Liver (tissue), 10 donors: ENCODE measurements at places on chromosomes 1 and 21.
A peak's percentile ranks its signal among the peaks of the same experiment; 100 is the strongest.

GRCh38 chr1:50172299-50172698, 63.6 kb downstream of the ELAVL4 start:
- no peaks in the 10 kb centered on the region for H3K36me3 ChIP-seq
- H3K4me1 ChIP-seq: peaks cover 2% of the 10 kb centered on the region
- DNase-seq: no peak

- no peaks in the 10 kb centered on the region for H3K27me3 ChIP-seq
- H3K4me1 ChIP-seq: no peaks in the 10 kb centered on the region
- H3K27ac ChIP-seq: no peak overlapping the region
- DNase-seq: no peak
These were observed 126.9 kb upstream of the C1orf174 start for GRCh38 chr1:4027008-4027407.

GRCh38 chr1:240917976-240918375, 306.0 kb upstream of the GREM2 start:
- H3K4me1 ChIP-seq: no peaks in the 10 kb centered on the region
- no peaks in the 10 kb centered on the region for H3K36me3 ChIP-seq
- H3K27ac ChIP-seq: no peak overlapping the region
- H3K27me3 ChIP-seq: no peaks in the 10 kb centered on the region
- H3K4me3 ChIP-seq: no peak overlapping the region

DNA sequence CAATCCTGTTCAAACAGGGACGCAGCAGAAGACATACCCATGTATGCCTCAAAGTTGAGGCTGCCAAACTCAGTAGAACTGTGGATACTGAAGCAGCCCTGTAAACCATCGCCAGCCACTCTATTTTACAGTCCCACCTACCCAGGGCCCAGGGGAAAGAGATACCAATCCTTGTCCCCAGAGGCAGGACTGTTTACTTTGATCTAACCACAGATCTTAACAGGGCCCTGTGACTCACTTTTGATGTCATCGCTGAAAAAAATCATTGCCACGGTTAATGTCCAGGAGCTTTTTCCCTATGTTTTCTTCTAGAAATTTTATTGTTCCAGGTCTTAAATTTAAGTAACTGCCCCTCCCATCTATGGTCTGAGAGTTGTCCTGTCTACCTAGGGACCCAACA, 538.4 kb upstream of the NCAM2 start:
- no peaks in the 10 kb centered on the region for H3K36me3 ChIP-seq
- H3K27me3 ChIP-seq: no peaks in the 10 kb centered on the region
- no peak overlapping the region for H3K4me3 ChIP-seq

GRCh38 chr1:35577071-35577998, 4.2 kb downstream of the TFAP2E start:
- no peak for DNase-seq
- no peak overlapping the region for H3K27ac ChIP-seq
- peaks cover 19% of the 10 kb centered on the region for H3K4me1 ChIP-seq
- peaks cover 4% of the 10 kb centered on the region for H3K27me3 ChIP-seq

DNA sequence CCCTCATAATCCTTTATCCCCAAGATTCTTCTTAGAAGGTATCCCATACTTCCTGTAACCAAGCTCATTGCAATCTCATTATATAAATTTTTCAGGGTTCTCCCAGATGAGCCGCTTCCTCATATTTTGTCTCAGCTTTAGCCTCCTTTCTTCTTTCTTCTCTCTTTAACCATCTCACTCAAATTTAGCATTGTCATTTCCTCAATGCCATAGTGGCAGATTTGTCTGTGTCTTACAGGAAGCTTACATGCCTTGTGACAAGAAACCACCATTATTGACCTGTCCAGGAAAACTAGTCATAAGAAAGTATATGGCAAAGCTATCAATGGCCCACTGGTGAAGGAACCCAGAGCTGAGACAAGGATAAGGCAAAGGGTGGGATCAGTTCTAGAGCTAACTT, 6.0 kb upstream of the FCRL2 start:
- H3K36me3 ChIP-seq: no peaks in the 10 kb centered on the region
- no peak overlapping the region for H3K4me3 ChIP-seq
- no peaks in the 10 kb centered on the region for H3K27me3 ChIP-seq
- DNase-seq: no peak
- H3K27ac ChIP-seq: no peak overlapping the region

DNA sequence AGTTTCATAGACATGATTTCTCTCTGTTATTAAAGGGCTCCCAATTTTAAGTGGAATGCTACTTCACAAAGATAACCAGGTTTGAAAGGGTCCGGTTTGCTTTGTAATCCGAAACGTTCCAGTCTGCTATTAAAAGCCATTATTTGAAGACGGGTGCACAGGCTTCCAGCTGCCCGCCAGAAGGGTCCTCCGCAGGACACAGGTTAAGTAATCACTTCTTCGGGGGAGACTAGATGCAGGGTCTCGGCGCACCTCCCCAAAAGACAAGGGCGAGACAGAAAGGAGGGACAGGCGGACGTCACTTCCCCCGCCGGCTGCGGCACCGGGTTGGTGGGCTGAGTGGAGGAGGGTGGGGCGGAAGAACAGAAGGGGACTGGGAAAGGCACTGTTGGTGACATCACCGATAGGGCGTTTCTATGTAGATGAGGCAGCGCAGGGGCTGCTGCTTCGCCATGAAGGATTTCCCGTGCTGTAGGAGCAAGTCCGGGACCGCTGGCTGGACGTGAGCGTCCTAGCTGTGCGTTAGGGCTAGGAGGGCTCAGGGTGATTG, 8.9 kb downstream of the RNU1-2 start:
- peak; percentile 90 for DNase-seq
- H3K27me3 ChIP-seq: no peaks in the 10 kb centered on the region
- no peaks in the 10 kb centered on the region for H3K36me3 ChIP-seq
- peak overlapping the region; percentile 97 for H3K27ac ChIP-seq

DNA sequence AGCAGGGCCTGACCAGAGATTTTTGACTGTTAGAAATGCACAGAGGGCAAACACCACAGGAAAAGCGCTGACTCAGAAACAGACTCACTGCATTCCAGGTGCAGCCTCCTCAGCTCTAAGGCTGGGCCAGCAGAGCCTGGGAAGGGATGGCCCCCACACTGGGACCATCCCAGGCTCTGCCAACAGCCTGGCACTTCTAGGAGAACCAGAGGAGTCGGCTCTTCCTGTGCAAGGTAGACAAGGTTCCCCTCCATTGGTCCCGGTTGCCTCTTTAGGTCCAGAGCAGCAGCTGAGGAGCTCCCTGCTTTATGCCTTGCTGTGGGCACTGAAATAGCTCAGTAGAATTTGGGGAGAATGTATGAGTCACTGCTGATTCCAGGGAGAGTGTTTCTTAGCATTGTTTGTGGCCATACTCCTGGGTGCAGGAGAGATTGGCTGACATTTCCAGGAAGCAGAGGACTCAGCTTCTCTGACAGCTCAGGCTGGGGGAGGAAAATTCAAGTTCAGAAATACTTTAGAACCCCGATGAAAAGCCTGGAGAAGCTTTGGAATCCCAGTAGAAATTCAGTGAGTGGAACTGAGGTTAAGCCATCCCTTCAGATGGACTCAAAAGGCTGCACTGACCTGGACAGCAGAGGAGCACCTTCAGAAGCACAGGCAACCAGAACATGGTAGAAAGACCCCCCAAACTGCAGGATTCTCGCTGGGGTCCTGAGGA, 19.7 kb downstream of the PRAMEF1 start:
- no peaks in the 10 kb centered on the region for H3K27me3 ChIP-seq
- H3K36me3 ChIP-seq: no peaks in the 10 kb centered on the region
- H3K27ac ChIP-seq: no peak overlapping the region
- H3K4me3 ChIP-seq: no peak overlapping the region
- H3K4me1 ChIP-seq: no peaks in the 10 kb centered on the region

GRCh38 chr1:147545133-147545532, 3.8 kb downstream of the BCL9 start:
- H3K4me1 ChIP-seq: peaks cover 8% of the 10 kb centered on the region
- no peak overlapping the region for H3K27ac ChIP-seq
- H3K27me3 ChIP-seq: no peaks in the 10 kb centered on the region
- DNase-seq: no peak

DNA sequence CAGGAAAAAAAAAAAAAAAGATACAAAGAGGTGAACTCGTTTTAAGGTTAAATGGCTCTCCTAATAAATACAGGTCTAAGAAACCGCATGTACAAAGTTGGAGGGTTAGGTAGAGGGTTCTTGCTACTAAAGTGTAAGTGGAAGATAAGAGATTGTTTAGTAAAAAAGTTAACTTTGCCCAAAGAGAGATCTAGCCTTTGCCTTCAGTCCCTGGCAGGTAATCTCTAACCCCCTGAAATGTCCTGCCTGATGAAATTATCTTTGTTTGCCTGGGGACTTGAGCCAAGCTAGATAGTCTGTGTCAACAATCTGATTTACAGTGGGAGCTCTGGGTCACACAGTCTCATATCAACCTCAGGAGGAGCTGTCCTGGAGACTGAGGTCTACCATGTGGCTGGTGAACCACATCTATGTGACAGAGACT, 57.6 kb downstream of the TRIM33 start:
- peaks cover 2% of the 10 kb centered on the region for H3K36me3 ChIP-seq
- H3K4me1 ChIP-seq: peaks cover 43% of the 10 kb centered on the region
- no peak overlapping the region for H3K27ac ChIP-seq
- no peaks in the 10 kb centered on the region for H3K27me3 ChIP-seq
- no peak overlapping the region for H3K4me3 ChIP-seq
- DNase-seq: no peak

DNA sequence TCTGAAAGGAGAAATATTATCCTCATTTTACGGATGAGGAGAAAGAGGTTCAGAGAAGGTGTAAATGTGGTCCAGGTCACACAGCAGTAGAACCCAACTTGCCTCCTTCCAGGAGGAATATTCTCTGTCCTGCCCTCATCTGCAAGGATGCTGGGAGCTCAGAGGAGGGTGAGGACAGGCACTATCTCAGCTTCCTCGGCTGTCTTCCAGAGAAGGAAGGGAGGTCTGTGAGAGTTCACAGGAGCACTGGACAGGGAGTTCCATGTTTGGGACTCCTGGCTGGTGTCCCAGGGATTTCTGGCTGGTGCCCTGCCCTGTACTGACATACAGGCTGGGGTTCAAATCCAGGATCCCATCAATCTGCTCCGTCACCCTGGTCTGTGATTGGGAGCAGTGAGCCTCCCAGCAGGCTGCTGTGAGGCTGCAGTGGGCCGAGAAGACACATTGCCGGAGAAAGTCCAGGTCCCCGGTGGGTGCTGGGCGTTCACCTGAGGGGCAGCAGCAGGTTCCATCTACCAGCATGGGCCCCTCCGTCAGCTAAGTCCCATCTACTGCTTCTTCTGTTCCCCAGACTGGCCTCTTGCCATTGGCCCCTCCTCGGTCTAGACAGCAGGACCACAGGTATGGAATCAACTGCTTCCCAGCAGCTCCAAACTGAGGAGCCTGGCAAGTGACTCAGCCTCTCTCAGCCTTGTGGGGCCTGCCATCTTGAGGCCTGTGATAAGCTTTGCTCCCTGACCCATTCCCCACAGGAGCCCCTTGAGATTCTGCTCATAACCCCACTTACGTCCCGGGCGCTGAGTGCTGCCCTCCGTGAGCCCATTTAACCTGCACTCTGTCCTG, 8.5 kb upstream of the BSND start:
- H3K4me1 ChIP-seq: no peaks in the 10 kb centered on the region
- no peaks in the 10 kb centered on the region for H3K36me3 ChIP-seq
- no peak overlapping the region for H3K27ac ChIP-seq

DNA sequence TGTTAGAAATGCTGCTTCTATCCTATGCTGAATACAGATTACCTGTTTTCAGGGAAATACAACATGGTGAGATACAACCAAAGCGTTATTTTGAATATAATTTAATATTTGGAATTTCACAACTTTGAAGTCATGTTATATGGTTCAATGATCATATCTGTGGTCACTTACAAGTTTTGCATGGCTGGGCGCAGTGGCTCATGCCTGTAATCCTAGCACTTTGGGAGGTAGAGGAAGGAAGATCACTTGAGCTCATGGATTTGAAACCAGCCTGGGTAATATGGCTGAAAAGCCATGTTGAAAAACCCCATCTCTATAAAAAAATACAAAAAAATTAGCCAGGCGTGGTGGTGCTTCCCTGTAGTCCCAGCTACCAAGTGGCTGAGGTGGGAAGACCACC, 57.9 kb downstream of the DOP1B start:
- peaks cover 5% of the 10 kb centered on the region for H3K36me3 ChIP-seq
- no peaks in the 10 kb centered on the region for H3K27me3 ChIP-seq
- H3K27ac ChIP-seq: no peak overlapping the region
- no peak overlapping the region for H3K4me3 ChIP-seq
- H3K4me1 ChIP-seq: no peaks in the 10 kb centered on the region

DNA sequence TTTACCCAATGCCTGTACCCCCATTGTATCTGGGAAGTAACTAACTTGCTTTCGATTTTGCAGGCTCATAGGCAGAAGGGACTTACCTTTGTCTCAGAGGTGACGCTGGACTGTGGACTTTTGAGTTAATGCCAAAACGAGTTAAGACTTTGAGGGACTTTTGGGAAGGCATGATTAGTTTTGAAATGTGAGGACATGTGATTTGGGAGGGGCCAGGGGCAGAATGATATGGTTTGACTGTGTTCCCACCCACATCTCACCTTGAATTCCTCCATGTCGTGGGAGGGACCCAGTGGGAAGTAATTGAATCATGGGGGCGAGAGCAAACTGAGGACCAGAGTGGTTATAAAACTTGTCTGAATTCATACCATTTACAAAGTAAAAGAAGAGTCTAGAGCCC, 77.1 kb upstream of the HOOK1 start:
- H3K36me3 ChIP-seq: peaks cover 13% of the 10 kb centered on the region
- H3K4me1 ChIP-seq: no peaks in the 10 kb centered on the region
- DNase-seq: no peak
- H3K27me3 ChIP-seq: no peaks in the 10 kb centered on the region

DNA sequence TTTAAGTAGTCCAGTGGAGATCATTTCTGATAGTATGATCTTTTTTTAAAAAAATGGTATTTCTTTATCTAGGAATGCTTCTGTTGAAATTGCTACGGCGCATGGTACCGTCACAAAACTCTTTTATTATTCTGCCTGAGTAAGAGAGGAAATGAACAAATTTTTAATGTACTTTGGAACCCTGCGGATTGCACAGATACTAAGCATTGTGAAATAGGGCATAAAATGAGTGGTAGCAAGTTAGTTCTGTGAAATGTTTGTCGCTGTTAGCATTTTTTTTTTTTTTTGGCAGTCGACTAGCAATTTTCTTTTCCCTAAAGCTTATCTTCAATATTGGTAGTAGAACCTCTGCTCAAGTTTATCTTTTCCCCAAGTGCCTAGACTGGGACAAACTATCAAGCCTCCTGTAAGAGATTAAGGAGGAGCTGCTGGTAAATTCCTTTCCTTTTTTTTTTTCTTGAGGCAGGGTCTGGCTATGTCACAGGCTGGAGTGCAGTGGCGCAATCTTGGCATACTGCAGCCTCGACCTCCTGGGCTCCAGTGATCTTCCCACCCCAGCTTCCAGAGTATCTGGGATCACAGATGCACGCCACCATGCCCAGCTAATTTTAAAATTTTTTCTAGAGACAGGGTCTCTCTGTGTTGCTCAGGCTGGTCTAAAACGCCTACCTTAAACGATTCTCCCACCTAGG, 2.2 kb downstream of the ITSN1 start:
- peak overlapping the region; percentile 65 for H3K4me3 ChIP-seq
- H3K36me3 ChIP-seq: no peaks in the 10 kb centered on the region
- peak overlapping the region; percentile 92 for H3K27ac ChIP-seq

DNA sequence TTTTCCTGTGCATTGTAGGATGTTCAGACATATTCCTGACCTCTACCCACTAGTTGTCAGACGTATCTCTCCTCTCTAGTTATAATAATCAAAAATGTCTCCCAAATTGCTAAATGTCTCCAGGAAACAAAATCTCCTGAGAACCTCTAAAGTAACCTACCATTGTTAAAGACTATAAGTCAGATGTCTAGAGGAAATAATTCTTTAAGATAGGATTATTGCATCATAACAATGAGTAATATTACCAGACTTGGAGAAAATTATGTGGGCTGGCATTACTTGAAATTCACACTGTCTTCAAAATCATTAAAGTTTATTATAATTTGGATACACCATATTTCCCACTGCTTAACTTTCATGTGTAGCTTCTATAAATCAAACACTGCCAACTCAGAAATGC, 643.0 kb upstream of the ADGRL2 start:
- no peaks in the 10 kb centered on the region for H3K36me3 ChIP-seq
- no peaks in the 10 kb centered on the region for H3K4me1 ChIP-seq
- DNase-seq: no peak
- no peaks in the 10 kb centered on the region for H3K27me3 ChIP-seq
- H3K27ac ChIP-seq: no peak overlapping the region
